Stimulated activated CD4-positive, alpha-beta T cell treated with anti-CD3 and anti-CD28 coated beads, Interleukin-12 subunit alpha, Interleukin-12 subunit beta, amount 100 ng/mL, for 4 hours (primary cell): ENCODE measurements at places on chromosomes 16 and 17.

DNA sequence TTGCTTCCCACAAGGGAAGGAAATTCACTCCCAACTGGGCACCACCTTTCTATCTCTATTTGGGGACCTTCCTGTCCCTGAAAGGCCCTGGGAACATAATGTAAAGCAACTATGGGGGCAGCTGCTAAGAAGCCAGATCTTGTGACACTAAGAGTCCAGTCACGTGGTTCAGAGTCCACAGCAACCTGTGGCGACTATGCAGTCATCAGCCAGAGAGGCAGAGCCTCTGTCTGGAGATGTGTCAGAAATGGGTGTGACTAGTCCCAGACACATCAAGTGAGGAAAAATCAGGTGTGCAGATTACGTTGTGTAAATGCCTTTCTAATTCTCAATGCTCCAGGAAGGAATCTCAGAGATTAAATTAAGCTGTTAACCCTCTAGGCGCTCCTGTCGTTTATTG, 26.6 kb upstream of the SKAP1 start:
- DNase-seq, result no peak

- no peak for DNase-seq
Observed at GRCh38 chr16:10935226-10935915, 6.9 kb downstream of the DEXI start.

DNA sequence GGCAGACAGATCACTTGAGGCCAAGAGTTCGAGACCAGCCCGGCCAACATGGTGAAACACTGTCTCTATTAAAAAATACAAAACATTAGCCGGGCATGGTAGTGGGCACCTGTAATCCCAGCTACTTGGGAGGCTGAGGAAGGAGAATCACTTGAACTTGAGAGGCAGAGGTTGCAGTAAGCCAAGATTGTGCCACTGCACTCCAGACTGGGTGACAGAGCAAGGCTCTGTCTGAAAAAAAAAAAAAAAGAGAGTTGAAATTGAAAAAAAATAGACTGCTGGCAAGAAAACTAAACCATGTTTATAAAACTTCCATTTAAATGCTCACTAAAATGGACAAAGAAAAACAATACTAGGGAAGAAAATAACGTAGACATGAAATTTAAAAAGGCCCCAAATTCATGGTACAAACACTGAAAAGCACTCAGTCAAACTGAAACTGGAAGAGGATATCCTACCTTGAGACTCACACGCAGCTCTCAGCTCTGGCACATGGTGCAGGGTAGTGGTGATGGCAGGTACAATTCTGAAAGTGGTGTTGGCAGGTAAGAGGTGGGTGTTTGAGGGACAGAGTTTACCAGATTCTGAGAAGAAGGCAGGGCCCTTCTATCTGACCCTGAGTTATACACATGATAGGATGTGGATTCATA, 19.3 kb downstream of the CNTROB start:
- peak; percentile 30 for DNase-seq

DNA sequence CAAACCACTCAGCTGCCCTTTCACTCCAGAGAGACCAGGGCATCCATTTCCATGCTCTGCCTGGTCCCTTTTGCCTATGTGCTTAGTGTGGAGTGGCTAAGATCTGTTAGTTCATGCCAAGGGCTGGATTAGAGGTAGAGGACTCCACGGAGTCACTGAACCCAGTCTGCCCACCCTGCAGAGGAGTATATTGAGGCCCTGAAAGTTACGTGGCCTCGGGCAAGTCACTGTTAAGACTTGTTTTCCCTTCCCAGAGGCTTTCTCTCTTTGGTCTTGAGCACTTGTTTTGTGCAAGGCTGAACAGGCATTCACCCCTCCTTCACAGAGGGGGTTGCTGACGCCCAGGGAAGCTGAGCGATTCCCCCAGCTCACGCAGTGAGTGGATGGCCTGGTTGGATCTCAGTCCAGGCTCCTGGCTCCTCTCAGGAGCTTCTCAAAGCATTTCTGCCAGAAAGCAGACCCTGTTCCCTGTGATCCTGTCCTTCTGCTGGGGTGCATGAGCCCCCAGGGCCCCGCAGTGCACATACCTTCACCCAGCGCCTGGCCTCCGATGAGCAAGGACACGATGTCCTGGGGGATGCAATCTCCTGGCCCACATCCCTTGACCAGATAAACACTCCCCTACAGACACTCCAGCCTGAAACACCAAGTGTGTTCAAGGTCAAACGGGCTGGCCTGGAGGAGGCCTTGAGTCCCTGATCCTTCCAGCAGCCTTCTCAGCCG, 153.4 kb upstream of the GSE1 start:
- no peak for DNase-seq

- no peak for DNase-seq
Observed at GRCh38 chr16:57253466-57253865, 8.4 kb downstream of the ARL2BP start.

DNA sequence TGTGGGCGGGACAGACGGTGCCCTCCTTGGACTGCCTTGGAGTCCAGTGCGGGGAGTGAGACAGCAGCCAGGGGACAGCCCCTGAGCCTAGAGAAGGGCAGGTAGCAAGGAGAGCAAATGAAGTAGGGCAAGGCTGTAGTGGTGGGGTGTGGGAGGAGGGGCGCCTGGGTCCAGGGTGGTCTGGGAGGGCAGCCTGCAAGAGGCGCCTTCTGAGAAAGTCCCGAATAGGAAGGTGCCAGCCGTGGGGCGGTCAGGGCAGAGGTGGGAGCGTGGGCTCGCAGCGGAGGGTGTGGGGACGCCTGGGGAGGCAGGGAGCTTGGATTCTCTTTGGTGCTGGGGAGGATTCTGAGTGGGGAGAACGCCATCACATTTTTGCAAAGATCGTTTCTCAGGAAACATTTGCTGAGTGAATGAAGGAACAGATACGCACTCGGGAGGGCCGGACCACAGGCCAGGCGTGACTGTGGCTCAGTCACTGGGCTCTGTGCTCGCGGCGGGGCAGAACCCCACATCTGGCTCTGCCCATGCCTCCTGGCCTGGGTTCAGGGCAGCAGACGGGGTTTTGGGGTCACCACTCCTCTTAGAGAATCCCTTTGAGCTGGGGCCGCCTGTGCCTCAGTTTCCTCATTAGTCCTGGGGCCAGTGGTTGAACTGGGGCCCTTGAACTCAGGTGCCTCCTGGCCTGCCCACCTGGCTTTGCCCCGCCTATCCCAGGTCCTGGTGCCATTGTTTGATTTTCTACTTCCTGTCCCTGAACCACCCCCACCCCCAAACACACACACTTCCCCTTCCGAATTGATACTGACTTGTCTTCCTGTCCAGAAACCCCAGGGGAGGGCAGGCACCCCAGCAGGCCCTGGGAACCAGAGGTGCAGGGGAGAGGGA, 4.2 kb downstream of the SNN start:
- DNase-seq, result no peak

- no peak for DNase-seq
Observed at GRCh38 chr16:69217433-69217832, 30.5 kb downstream of the SNTB2 start.

- no peak for DNase-seq
Observed at GRCh38 chr17:6700948-6701307, 12.2 kb downstream of the SLC13A5 start.

- no peak for DNase-seq
Observed at GRCh38 chr17:82195675-82196672, 16.7 kb downstream of the CCDC57 start.

DNA sequence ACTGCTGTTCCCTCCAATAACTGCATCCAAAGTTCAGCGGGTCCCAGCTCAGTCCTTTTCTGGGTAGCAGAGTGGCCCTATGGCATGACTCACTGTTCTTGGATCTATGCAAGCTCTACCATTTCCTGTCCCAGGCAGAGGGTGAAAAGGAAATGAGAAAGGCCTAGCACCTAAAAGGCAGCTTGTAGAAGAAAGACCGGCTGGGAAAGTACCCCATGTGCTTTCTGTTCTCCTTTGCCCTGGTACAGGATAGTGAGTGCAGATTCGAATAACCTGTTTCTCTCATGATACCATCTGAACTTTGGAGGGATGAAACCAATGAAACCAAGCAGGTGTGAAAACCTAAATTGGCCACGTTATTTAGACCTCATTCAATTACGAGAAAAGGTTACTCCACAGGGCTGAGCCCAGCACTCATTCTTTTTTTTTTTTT, 12.7 kb upstream of the HASPIN start:
- DNase-seq, result peak; percentile 46

DNA sequence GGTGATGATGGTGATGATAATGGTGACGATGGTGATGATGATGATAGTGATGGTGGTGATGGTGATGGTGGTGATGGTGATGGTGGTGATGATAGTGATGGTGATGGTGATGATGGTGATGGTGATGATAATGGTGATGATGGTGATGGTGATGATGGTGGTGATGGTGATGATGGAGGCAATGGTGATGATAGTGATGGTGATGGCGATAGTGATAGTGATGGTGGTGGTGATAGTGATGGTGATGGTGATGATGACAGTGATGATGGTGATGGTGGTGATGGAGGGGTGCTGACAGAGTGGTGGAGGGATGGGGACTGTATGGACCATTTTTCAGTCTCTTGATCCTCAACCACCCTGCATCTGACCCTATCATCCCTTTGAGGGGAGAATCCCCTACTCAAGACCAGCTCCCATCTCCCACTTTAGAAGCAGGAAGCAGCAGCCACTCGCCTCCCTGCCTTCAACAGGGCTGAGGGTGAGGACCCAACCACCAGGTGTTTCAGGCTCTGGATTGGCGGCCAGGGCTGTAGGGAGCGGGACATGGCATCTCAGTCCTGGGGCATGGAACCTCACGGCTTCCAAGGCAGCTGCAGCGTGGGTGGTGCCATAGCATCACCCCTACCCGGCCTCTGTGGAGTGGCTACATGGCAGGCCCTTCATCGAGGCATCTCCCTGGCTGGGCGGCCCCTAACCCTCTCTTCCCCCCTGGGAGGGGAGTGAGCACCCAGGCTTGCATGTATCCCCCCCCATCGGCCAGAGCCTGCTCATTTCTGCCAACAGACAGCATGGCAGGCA, 4.5 kb downstream of the FSCN2 start:
- DNase-seq, result no peak
